Kidney tubule cell (primary cell): ENCODE measurements at places on chromosomes 5 and 9.

- no peak for DNase-seq
Measured at GRCh38 chr5:146450002-146450401, 2.9 kb downstream of the TCERG1 start.

- peak; percentile 92 for DNase-seq
Measured at GRCh38 chr5:135635451-135635850, 56.7 kb upstream of the CXCL14 start.

GRCh38 chr9:19681846-19682245 is 107.0 kb downstream of the SLC24A2 start:
- no peak for DNase-seq

DNA sequence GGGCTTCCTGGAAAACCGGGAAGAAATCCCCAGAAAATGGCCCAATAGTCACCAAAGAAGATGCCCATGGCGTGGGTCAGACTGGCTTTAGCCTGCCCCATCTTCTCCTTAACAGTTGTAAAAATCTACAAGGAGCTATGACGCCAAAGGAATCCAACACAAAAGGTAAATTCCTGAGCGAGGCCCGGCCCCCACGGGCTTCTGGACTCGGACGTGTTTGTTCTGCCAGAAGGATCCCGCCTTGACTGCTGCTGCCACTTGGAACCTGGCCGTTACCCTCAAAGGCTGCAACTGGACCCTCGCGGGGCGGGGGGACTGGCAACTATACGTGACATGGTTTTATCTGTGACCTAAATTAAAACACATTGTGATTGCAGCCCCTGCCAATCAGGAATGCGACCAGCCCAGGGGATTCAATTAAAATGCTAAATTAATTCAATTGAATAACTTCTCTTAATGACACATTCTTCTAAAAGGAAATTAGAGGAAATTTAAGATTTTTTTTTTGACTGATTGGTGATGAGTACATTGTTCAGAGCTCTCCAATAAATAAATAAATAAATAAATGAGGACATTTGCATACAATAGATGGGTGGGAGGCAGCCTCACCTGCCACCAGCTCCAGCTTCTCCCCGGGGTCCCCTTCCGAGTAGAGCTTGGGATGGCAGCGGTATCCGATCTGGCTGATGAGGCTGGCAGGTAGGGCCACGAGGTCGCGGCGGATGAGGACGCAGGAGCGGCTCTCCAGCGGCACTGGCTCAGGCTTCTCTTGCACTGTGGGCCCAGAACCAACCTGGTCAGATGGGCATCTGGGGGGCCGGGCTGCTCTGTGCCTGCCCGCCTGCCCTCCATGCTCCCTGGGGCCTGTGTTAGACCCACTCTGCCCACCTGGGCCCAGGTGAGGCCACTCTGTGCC is 54.7 kb upstream of the UBAC1 start:
- DNase-seq: no peak

DNA sequence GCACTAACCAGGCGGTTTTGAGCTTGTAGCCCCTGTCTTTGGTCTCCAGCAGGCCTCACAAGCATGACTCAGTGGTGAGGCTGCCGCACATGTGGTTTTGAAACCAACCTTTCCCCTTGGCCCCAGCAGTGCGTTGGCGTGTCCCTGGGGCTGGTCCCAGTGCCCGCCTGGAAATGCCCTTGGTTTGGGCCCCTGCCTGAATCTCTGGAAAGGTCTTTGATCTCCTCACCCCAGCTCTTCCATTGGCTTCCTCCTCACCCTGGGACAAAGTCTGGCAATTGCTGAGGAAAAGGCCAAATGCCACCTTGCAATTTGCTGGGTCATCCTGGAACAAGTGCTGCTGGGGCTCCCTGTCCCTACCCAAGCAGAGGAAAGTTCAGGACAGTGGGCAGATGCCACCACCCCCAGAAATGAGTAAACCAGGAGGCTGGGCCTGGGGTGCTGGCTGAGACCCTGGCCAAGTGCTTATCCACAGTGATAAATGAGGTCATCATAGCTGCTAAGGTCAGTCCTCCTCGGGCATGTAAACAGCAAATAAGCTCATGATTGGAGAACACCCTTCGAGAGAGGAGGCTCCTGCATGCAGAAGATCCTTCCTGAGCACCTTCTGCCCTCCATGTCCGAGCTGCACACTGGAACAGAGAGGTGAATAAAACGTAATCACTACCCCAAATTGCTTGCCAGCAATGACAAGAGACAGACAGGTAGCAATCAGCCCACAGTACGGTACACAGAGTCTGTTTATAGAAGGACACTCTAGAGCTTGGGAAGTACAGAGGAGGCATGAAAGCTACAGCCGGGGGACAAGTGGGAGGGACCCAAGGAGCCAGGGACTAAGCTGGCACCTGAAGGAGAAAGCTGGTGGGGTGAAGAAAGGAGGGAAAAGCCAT is 98.9 kb upstream of the CPEB4 start:
- peak; percentile 75 for DNase-seq

DNA sequence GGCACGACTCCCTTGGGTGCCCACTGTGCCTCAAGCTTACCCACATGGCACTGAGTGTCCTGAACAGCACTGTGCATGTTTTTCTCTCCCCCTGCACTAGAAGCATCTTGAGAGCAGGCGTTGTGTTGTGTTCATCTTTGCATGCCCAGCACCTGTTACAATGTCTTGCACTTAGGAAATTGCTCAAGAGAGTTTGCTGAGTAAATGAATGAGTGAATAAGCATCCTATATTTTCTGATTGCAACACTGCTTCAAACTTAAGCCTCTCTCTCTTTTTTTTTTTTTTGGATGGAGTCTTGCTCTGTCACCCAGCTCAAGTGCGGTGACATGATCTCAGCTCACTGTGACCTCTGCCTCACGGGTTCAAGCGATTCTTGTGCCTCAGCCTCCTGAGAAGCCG is 94.5 kb downstream of the LMNB1 start:
- no peak for DNase-seq

- DNase-seq: peak; percentile 7
Measured at GRCh38 chr5:59661954-59662615, 231.4 kb downstream of the PDE4D start.

- DNase-seq: no peak
Measured at GRCh38 chr5:54947187-54947586, 38.2 kb downstream of the ESM1 start.

- no peak for DNase-seq
Measured at GRCh38 chr5:123182072-123182471, 93.0 kb downstream of the PRDM6 start.

GRCh38 chr5:103569313-103570060 is 6.9 kb upstream of the NUDT12 start:
- DNase-seq: peak; percentile 90
